ENCODE measurements at places on chromosomes 6 and 20.

DNA sequence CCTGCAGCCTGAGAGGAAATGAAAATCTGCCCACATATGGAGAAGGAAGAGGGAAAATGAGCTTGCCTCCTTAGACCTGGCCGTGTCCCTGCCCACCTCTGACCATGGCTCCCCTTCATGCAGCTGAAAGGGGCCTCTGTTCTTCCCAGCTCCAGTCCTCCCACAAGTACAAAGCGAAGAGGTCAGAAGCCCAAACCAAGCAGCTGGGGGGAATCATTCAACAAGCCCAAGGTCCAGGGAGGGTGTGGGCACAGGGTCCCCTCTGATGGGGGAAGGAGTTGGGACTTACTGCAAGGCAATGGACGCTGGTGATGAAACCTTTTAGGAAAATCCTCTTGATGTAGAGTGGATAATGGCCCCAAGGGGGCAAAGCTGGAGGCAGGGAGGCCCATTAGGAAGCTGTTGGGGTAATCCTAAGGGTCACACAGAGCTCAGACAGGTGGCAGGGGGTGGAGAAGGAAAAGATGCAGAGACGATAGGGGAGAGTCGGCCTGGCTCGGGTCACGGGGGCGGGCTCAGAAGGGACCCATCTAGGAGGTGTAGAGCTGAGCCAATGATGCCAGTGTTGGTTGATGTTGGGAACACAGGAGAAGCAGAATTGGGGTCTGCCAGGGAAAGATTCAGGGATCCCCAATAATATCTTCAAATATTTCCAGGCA lies 16.1 kb upstream of the GRM4 start:
- DNase-seq: no peak

- DNase-seq: no peak
Observed at GRCh38 chr6:102137859-102138258, 744.4 kb downstream of the GRIK2 start.

- no peak for DNase-seq
Observed at GRCh38 chr6:98824162-98824901, 10.0 kb upstream of the POU3F2 start.

DNA sequence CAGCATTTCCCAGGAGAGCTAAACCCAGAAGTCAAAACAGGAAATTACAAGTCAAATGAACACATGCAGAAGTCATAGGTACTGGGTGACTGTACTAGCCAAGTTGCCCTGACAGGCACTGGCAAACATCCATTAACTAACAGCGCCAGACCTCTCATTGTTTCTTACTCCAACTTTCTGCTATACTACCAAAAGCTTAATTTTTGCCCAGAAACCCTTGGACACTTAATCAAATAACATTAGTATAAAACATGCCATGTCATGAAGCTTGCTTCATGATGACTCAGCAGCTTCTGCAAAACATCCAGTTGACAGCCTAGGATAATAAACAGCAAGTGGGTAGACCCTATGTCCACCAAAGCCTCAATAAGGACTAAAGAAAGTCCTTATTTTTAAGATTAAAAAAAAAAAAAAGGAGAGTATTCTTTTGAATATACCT lies 3.5 kb downstream of the NUP153 start:
- no peak for DNase-seq

GRCh38 chr6:125022391-125022989 lies 60.3 kb downstream of the RNF217 start:
- DNase-seq: no peak

- DNase-seq: no peak
Observed at GRCh38 chr6:148265054-148265453, 77.6 kb upstream of the SASH1 start.

GRCh38 chr6:1525364-1526038 lies 84.2 kb upstream of the FOXC1 start:
- no peak for DNase-seq

- DNase-seq: no peak
Observed at GRCh38 chr6:48068278-48069251, 42.4 kb downstream of the PTCHD4 start.

DNA sequence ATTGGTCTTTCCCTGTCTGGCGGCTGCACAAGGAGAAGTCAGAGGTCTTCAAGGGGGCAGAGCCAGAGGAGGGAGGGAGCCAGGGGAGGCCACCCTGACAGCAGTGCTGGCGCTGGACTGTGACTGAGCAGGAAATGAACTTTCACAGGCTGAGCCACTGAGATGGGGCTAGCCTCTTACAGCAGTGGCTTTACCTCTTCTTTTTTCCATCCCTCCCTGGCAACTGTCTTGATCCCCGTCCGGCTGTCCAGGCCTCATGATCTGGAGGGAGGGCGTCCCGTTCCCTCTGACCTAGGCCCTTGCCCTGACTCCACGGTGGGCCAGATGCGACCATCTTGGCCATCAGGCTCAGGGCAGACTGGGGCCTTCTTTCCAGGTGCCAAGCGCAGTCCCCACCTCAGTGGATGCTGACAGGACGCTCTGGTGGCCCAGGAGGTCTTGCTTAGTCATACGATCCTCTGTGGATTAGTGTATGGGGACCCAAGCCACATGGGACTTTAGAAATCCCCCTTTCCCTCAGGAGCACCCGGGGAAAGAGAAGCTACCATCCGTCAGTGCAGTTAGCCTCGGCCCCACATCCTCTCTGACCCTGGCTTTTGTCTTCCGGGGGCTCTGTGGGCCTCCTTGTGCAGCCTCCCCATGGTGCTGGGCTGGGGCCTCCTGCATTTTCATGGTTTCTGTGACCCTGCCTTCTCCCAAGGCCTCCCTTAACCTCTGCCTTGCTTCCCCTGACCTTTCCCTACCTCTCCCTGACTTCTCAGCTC lies 57.4 kb upstream of the CCDC167 start:
- no peak for DNase-seq

DNA sequence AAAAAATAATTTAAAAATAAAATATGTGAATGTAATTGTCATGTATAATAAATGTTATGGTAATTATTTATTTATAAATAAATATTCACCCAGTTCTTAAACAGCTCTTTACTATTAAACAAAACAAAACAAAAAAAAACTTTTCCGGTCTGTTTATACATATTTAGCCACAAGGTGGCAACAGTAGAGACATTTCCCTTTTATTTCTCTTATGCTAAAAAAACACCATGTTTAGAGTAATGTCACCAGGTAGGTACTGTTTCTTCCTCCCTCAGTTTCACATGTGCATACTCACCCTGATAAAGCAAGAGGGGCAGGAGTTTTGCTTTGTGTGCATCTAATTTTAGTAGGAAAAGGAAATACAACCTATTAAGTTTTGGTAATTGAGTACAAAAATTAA lies 610.4 kb upstream of the IMPG1 start:
- DNase-seq: no peak
